ENCODE measurements at places on chromosomes 5 and 9.

- DNase-seq = peak; percentile 46
Measured at GRCh38 chr5:92641031-92641962, 939.7 kb downstream of the NR2F1-AS1 start.

DNA sequence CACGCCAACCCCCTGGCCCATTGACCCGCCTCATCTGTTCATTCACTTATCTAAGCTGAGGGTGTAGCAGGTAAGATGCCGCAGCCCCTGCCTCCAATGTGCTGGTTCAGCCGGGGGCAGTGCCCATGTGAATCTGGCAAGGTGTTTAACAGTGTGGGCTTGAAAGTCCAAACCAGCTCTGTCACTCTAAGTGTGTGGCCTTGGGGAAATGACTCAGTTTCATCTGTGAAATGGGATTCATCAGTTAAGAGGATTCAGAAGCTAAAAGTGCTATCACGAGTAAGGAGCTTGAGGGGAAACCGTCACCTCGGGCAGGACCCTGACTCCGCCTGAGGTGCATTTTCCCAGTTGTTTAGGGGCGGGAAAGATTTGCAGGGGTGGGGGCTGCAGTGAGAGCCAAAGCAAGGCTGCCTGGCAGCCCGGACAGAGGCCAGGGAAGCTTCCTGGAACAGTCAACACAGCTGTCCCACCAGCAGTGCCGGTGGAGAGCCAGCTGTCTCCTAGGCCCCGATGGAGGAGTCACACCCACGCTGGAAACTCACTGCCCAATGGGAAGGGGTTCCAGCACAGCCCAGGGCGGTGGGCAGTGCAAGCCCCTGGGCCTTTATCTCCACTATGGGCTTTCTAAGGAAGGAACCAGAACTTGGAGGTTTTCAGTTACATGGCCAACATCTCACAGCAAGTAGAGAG is 9.7 kb upstream of the URM1 start:
- DNase-seq = no peak

- DNase-seq = no peak
Measured at GRCh38 chr9:123812984-123813383, 116.9 kb downstream of the DENND1A start.

DNA sequence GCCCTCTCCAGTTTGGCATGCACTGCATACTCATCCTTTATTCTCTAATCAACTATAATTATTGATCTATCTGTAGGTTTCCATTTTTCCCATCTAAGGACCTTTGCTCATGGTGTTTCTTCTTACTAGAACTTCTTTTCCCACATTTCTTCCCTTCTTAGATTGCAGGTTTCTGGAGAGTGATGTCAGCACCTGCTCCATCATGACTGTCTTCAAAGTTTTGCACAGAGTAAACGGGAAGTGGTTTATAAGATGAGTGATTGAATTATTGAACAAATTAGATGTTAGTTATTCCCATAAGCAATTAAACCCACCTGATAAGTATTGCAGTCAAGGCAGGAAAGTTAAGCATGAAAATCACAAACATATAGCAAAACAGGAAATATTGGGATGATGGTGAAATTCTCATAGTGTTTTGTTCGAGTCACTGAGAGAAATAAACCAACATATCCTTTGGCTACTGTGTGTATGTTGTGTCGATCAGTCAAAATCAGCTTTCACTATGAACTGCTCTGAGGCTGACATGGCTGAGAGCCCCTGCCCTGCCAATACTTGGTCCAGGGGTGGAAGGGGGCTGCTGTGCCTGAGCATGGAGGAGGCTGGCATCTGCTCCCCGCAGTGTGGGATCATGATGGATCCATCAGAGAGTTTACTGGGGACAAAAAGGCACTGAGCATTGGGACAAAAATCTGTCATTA is 45.5 kb upstream of the S1PR3 start:
- no peak for DNase-seq

DNA sequence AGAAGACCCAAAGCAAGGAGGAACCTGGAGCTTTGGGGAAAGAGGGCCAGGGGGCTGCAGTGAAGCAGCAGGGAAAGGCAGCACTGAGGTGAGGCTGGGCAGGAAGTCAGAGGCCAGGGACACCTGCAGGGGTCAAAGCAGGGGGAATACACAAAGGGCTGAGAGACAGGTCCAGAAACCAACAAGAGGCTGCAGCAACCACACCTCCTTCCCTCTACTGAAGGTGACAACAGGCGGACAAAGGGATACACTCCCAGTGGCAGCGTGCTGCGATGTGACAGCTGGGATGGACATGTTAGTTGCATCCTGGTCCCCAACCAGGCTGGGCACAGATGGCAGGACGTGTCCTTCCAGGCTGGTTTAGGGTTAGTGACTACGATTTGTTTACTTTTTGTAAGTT is 12.6 kb downstream of the CFAP77 start:
- DNase-seq = no peak

- DNase-seq = no peak
Measured at GRCh38 chr5:124706729-124707361, 39.6 kb downstream of the ZNF608 start.

DNA sequence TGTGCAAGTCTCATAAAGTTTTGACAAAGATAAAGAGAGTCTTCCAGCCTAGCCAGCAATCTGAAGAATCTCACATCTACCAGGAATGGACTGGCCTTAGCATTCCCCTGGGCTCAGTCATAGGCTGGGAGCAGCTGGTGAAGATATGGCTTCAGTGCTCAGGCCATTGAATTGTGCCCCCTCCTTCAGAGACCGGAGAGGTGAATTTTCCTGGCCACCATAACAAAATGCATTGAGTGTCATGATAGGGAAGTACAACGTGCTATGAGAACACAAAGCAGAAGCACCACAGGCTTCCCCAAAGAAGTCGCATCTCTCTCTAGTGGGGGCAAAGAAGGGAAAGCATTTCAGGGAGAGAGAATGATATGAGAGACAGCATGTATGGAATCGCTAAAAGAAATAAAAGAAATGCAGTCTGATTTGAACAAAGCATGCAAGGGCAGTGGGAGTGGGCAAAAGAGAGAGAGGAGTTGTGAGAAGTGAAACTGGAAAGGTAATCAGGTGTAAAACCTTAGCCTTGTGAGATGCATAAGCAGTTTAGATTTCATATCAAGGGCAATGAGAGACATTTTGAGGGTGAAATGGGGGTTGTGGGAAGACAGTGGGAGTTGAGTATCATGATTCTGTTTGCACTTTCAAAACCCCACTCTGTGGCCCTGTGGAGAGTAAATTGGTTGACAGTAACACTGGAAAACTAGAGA is 57.1 kb upstream of the NMUR2 start:
- no peak for DNase-seq

- no peak for DNase-seq
Measured at GRCh38 chr5:178306430-178307225, 74.0 kb upstream of the PHYKPL start.

DNA sequence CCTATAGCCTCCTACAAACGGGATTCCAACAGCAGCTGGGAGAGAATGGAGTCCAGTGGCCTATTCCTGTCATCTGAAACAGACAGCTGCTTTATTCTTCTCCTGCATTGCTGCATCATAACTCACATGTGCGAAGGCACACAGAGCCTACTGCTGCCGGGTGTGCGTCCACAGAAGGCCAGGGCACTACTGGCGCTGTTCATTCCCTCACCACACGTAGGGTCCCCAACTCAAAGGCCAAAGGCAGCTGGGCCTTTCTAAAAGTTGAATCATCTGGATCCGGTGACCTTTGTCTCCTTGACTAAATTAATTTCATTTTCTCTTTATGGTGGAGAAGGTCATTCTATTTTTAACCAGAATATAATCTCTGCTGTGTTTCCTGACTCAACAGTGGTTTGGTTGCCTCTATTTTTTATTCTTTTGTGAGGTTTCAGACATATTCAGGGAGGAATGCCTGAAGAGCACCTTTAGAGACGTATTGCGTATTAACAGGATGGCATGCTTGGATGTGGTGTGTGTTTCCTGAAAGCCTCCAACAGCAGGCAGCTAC is 10.8 kb upstream of the SPATA24 start:
- no peak for DNase-seq

DNA sequence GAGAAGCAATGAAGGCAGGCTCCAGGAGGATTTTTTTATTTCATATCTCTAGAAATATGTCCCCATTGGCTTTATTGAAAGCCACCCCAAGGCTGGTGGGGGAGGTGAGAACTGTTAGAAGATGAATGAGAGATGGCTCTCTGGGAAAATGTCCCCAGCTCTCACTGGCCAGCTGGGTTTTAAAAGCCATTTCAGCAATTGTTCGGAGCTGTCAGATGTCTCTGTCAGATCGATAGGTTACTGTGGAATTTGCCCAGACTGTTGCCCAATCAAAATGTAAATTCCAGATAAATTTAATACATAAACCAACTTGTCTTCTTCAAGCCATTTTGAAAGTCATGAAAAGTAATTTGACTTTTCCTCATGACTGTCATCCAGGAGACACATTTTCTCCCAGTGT is 67.0 kb upstream of the BRINP1 start:
- DNase-seq = no peak

DNA sequence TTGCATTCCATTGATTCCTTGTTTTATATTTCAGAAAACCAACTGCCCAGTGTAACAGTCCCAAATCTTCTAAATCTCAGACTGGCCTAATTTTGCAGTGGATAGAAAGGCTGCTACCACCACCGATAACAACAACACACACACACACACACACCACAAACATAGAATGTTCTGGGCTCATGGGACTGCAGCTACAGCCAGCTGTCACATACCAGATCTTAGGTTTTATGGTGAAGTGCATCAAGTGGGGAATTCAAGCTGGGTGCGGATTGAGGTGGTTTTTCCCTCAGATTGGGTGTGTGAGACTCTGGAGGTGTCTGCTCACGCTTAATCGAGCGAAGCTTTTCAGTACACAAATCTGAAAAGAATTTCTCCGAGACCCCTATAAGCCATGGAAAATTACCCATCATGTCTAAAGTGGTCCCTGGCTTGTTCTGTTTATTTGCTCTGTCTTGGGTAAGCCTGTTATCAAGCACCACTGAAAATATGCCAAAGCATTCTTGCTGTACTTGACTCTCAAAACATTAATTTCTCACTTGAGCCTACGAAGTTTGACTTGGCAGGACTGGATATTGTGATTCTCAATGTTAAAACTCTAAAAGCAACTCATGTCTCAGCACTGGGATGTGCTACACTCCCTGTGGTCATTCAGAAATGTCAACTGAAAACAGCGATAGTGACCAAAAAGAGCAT is 71.1 kb downstream of the ALDH7A1 start:
- DNase-seq = no peak

DNA sequence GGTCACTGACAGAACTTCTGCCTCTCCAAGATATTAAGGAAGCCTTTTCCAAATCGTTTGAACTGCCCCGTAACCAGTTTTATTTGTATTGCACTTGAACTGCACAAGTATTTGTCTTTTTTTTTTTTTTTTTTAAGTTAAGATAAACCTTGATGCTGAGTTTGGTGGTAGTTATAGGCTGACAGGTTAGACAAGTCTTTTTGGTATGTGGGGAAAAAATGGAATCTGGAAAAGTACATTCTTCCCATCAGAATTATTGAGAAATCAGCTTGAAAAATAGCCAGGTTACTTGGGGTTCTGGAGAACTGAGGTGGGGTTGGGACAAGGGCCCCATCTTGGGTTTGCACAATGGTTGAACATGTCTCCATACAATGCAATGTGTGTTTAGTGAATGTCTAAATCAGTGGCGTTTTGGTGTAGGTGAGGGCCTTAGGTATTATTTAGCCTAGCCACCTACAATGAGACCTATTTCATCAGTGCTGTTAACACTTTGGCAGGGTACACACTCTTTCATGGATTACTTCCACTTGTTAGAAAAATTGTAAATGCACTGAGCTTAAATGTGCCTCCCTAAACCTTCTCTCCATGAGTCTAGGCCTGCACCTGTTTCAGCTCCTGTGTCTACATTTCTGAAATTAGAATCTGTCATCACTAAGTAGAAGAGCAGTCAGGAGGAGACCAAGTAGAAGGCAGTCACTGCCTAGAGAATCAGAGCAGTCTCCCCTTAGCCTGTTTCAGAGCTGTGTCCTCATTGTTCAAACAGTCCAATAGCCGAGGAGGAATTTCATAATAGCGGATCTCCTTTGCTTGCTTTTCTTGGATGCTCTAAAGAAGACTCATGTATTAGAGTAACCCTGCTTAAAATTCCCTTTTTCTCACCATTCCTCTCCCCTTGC is 140.0 kb upstream of the HMHB1 start:
- no peak for DNase-seq

DNA sequence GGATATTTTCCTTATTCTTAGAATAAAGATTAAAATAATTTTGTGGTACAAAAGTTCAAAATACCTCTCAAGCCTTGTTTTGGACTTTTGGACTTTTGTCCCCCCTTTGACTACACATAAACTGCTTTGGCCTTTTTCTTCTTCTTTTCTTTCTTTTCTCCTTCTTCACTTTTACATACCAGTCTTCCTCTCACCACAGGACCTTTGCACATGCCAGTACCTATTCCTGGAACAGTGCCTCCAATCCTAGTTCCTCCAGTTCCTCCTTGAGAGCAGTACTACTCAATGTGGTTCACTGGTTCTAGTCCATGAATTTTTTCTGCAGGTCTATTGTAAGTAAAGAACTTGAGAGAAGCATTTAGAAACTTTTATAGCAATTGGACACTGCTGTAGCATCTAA is 136.5 kb downstream of the STK32A start:
- no peak for DNase-seq

DNA sequence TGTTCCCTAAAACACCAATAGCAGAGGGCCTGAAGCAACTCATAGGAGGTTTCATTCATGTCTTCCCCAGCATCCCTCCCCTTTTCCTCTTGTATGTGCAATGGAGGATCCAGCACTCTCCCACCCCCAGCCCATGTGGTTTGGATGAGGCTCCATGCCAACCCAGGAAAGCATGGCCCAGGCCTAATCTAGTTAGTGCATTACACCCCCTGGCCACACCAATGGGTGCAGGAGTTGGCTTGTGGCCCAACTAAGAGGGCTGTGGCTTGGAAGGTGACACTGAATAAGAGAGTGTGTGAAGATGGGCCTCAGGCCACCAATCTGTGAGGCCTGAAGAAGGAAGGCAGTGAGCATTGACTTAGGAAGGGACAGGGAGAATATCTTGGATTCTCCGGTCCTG is 70.8 kb upstream of the SMIM23 start:
- DNase-seq = no peak

GRCh38 chr9:84593352-84593751 is 76.2 kb upstream of the NTRK2 start:
- no peak for DNase-seq

GRCh38 chr9:100204796-100205195 is 105.8 kb downstream of the INVS start:
- DNase-seq = no peak

GRCh38 chr9:83538172-83538889 is at the start of gene FRMD3:
Gene FRMD3, minus strand, starts transcription at chr9:83538401. Its CDS starts 170 bp downstream, at chr9:83538231.
- peak; percentile 34 for DNase-seq

GRCh38 chr9:79685577-79685976 is 113.8 kb downstream of the TLE4 start:
- DNase-seq = peak; percentile 18

- no peak for DNase-seq
Measured at GRCh38 chr9:4680173-4680525, 780 bp downstream of the CDC37L1 start.

DNA sequence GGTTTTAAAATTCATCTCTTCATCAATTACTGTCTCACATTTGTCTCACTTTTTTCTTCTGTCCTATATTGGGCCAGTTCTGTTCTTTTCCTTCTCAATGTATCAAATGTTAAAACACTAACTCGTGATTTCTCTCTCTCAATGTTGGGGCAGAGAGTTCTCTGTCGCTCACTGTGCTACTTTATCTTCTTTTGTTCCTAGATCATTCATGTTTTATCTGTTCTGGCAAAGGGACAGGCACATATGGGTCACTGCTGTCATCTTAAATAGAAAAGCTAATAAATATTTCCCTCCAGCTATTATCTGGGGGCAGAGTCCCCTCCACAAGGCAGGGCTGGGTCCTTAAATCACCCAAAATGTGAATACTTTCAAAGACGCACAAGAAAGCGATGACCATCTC is 214.0 kb downstream of the PTTG1 start:
- no peak for DNase-seq
